Hindlimb muscle (tissue), 1 donor: ENCODE measurements at places on chromosomes 11 and 22.
A peak's percentile ranks its signal among the peaks of the same experiment; 100 is the strongest.

DNA sequence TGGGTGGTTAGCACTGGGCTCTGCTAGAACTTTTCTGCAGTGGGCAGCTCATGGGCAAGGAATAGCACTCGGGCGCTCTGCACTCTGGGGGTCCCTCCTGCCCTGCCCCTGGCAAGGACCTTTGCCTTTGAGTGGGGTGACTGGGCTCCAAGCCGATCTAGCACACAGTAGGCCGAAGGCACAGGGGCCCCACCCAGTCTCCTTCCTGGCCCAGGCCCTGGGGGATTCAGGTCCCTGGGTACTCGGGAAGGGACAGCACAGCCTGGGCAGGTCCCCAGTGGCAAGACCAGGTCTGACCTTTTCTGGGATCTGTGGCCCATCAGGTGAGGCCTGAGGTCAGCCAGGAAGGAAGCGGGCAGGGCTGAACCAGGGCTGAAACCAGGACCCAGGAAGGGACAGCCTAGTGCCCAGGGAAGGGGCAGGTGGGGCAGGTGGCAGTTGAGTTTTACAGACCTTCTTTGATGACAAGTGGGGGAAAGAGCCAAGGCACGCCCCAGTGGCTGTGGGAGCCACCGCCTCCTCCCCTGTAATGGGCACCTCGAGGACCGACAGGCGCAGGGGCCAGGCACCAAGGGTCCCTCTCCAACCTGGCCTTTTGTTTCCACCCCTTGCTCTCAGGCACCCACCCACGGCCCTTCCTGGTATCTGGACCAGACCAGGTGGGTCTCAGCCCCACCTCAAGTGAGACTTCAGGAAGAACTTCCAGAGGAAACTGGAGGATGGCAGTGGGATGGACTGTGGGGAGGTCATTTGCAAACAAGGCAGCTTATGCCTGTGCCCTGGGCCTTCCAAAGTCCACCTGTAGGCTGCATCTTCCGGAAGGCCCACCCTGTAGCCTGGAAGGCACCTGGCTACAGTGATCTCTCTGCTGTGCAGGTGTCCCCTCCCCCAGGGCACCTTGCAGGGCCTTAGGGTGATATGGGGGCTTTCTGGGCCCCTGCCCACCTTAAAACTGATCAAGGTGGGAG lies 883 bp upstream of the AIFM3 start:
- no peak for DNase-seq

DNA sequence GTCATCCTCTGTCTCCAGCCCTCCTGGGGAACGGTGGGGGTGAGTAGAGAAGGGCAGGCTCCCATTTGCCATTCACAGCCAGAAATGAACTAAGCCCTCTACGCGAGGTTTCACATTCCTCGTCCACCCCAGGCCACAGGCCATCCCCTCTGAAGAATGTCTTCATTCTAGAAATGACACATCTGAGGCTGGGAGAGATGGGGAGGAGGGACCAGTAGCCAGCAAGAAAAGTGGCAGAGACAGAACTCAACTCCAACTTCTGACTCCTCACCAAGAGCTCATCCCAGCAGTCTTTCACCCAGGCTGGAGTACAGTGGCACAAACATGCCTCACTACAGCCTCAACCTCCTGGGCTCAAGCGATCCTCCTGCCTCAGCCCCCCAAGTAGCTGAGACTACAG lies 3.4 kb downstream of the CTSF start:
- DNase-seq = no peak

GRCh38 chr22:37775785-37776638 lies 31.7 kb upstream of the GCAT start:
- no peak for DNase-seq

- no peak for DNase-seq
Measured at GRCh38 chr11:57055744-57056143, 67.0 kb downstream of the OR5AK2 start.

- DNase-seq = no peak
Measured at GRCh38 chr22:23068832-23069385, 1.4 kb upstream of the GNAZ start.

GRCh38 chr11:76602431-76602861 lies 68.1 kb downstream of the LRRC32 start:
- DNase-seq = peak; percentile 47

- DNase-seq = no peak
Measured at GRCh38 chr11:85779956-85780640, 30.8 kb downstream of the SYTL2 start.

DNA sequence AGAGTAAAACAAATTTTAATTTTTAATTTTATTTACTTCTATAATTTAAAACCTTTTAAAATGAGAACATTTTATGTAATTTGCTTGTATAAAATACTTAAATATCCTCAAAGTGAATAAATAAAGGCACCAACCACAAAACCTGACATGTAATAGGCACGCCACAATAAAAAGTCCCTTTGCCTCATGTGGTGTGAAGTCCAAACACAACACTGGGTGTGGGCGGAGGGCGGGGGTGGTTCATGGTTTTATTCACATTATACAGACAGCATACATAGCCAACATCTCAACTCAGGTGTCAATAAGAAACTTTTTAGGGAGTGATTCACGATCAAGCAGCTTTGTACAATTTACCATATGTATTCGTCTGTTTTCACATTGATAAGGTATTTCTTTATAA lies 107.9 kb downstream of the ANO3 start:
- no peak for DNase-seq

DNA sequence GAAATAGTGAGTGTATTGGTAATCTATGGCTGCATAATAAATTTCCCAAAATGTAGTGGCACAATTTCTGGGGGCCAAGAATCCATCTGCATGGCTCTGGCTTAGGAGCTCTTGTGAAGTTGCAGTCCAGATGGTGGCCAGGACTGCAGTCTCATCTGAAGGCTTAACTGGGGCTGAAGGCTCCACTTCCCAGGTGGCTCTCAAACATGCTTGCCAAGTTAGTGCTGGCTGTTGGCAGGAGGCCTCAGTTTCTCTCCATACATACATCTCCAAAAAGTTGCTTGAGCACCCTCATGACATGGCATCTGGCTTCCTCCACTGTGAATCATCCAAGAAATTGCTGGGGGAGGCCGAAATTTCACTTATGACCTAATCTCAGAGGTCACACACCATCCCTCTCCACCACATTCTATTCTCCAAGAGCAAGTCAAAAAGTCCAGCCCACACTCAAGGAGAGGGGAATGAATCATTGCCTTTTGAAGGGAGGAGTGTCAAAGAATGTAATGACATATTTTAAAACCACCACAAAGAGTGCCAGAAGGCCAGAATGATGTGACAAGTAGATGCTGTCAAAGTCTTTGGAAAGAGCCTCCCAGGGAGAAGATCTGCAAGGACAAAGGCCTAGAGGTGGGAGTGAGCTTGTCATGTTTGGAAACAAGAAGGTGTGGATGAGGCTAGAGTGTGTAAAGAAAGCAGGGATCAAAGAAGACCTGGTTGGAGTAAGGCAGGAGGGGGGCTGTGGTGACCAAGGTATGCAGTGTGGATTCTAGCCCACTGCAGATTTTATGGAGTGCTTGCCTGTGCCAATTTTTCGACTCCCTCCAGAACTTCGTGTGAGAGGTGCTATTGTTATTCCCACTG lies 566.2 kb downstream of the MIAT start:
- no peak for DNase-seq

GRCh38 chr22:44620841-44621257 lies 81.2 kb upstream of the PRR5 start:
- DNase-seq = no peak

DNA sequence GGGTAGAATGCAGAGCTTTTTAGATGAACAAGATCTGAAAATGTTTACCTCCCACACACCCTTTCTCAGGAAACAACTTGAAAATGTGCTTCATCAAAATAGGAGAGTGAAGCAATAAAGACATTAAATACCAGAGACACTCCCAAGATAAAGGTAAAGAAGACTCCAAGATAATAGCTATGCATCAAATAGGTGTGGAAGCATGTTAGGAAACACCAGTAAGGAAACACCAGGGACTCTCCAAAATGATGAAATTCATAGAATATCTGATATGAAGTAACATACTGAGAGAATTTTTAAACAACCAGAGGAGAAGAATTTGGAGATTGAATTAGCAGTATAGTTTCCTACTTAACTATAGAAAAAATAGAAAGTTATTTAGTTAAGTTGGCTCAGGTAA lies 57.0 kb downstream of the OR10A6 start:
- DNase-seq = no peak

GRCh38 chr11:24134879-24135589 lies 361.8 kb upstream of the LUZP2 start:
- DNase-seq = no peak

DNA sequence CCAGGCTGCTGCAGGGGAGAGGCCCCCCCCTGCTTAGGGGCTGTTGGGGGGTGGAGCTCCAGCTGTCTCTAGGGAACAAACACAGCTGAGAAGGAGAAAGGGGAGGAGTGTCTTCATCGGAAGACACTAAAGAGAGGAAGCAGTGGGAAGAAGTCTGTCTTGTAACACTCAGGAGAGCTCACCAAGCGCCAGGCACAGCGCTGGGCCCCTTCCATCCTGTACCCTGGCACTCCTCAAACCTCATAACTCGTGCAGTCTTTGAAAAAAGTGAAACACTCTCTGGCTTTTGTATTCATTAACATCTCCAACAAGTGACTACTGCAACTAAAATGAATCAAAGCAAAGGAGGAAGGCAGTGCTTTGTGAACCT lies 67.4 kb upstream of the PRDM11 start:
- DNase-seq = no peak
